ENCODE measurements at places on chromosomes 6 and 20. TPM values are rescaled to one million over a fixed set of nuclear protein-coding genes. Genes with fewer than 3 reads are reported as not detected.

The GPR31 gene
- not detected for total RNA-seq

GRCh38 chr6:12348530-12349511 lies 58.7 kb downstream of the EDN1 start:
- DNase-seq = peak; percentile 89
- peaks cover 17% of the 10 kb centered on the region for H3K36me3 ChIP-seq
- peak overlapping the region; percentile 70 for H3K27ac ChIP-seq
- peaks cover 4% of the 10 kb centered on the region for H3K27me3 ChIP-seq
- peaks cover 26% of the 10 kb centered on the region for H3K4me1 ChIP-seq

- peaks cover 12% of the 10 kb centered on the region for H3K27me3 ChIP-seq
- H3K36me3 ChIP-seq = peaks cover 10% of the 10 kb centered on the region
- no peak overlapping the region for H3K4me3 ChIP-seq
- no peak for DNase-seq
- H3K4me1 ChIP-seq = peaks cover 8% of the 10 kb centered on the region
Observed at GRCh38 chr6:30350524-30350923, 5.6 kb downstream of the RPP21 start.

The ZGPAT gene
- 21.8 TPM for total RNA-seq

The KCNK5 gene
- not detected for total RNA-seq

The SNAP91 gene
- not detected for total RNA-seq

DNA sequence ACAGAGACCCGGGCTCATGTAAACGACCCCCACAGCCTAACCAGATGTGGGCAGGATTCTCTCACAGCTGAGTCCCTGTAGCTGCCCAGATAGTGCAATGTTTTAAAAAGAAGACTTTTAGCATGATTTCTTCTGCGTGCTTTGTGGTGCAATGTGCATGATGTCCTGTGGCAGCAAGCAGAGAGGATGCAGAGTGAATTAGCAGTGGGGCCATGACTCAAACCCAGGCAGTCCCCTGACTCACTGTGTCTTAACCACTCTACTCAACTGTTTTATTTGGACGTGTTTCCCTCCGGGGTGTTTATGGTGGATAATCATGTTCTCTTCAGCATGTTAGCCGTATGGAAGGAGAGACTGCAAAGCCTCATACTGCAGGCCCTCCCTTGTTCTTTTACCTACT lies 247.9 kb downstream of the SLC24A3 start:
- H3K27me3 ChIP-seq = 0 out of 2 replicates have a peak, but pooled peaks cover 2% of the 10 kb centered on the region
- no peak overlapping the region for H3K27ac ChIP-seq

- DNase-seq = no peak
- no peaks in the 10 kb centered on the region for H3K36me3 ChIP-seq
- no peak overlapping the region for H3K4me3 ChIP-seq
- no peaks in the 10 kb centered on the region for H3K4me1 ChIP-seq
- H3K27ac ChIP-seq = no peak overlapping the region
- no peaks in the 10 kb centered on the region for H3K27me3 ChIP-seq
Observed at GRCh38 chr6:51842804-51843378, 244.5 kb downstream of the PKHD1 start.

The TMEM244 gene
- total RNA-seq = not detected

The PRSS16 gene
- not detected for total RNA-seq

The DEFB119 gene
- not detected for total RNA-seq

DNA sequence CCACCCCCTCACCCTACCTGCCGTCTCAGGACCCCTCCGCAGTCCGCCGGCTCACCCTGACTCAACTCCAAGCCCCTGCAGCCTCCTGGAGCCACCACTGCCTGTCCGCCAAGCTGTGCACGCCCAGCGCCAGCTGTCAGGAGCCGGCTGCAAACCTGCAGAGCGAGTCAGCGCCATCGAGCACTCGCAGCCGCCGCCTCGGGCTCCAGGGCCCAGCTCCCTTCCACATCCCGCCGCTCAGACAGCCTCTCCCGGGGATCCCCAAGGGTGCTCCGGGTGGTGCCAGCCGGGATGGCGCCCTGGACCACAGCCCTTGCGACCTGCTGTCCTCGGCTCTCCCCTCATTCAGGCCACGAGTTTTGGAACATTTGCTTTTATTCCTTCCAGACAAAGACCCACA lies 4.3 kb downstream of the TNNC2 start:
- peaks cover 43% of the 10 kb centered on the region for H3K4me1 ChIP-seq
- no peak overlapping the region for H3K27ac ChIP-seq
- peak; percentile 30 for DNase-seq
- no peaks in the 10 kb centered on the region for H3K36me3 ChIP-seq

The SLC4A11 gene
- 2.9 TPM for total RNA-seq

The ZNF391 gene
- total RNA-seq = 0.71 TPM

DNA sequence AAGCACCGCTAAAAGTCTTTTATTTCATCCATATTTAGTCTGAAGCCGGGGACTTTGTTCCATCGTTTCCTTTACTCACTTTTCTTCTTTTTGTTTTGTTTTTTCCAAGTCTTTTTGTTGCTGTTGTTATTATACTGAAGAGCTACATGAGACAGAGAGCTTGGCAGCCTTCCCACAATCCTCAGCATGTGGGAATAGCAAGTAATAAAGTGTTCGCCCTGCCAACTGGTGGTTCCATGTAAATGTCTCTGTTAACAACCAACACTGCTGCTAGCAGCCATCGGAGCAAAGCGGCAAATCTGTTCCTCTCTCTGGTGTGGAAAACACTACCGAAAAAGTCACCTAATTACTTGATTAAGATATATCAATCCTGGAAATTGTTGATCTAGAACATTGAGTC lies 437.8 kb upstream of the ID4 start:
- H3K36me3 ChIP-seq = no peaks in the 10 kb centered on the region
- H3K4me3 ChIP-seq = no peak overlapping the region
- DNase-seq = peak; percentile 31
- H3K4me1 ChIP-seq = no peaks in the 10 kb centered on the region
- no peak overlapping the region for H3K27ac ChIP-seq

The TGM3 gene
- total RNA-seq = not detected

- no peak for DNase-seq
- H3K27me3 ChIP-seq = no peaks in the 10 kb centered on the region
- peak overlapping the region; percentile 39 for H3K4me3 ChIP-seq
- peaks cover 58% of the 10 kb centered on the region for H3K4me1 ChIP-seq
- H3K27ac ChIP-seq = peak overlapping the region; percentile 20
Observed at GRCh38 chr20:20489054-20489453, 121.2 kb downstream of the INSM1 start.

- H3K4me3 ChIP-seq = no peak overlapping the region
- peaks cover 27% of the 10 kb centered on the region for H3K4me1 ChIP-seq
- H3K27me3 ChIP-seq = peaks cover 2% of the 10 kb centered on the region
- peaks cover 35% of the 10 kb centered on the region for H3K36me3 ChIP-seq
Observed at GRCh38 chr20:9374480-9374879, 139.9 kb upstream of the LAMP5 start.

The UBD gene
- total RNA-seq = not detected

The OR12D3 gene
- total RNA-seq = not detected

DNA sequence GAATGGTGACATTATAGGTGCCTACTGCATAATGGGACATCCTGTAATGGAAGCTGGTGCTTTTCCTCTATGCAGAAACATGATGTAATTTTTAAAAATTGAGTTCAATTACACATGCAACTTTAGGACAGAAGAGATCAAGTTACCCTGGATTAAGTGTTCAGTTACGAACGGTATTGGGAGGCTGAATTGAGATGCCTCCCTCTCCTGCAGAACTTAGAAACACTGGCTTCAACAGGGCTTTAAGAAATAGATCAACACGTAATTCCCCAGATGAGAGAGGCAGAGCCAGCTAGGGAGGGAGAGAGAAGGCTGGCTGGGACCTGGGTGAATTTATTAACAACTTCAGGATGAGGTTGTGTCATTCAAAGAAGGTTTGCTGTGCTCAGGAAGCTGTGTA lies 232.8 kb downstream of the CDH26 start:
- H3K4me3 ChIP-seq = no peak overlapping the region
- no peaks in the 10 kb centered on the region for H3K36me3 ChIP-seq
- 0 out of 2 replicates have a peak, but pooled peaks cover 5% of the 10 kb centered on the region for H3K4me1 ChIP-seq
- DNase-seq = no peak
- H3K27me3 ChIP-seq = peaks cover 3% of the 10 kb centered on the region

The DCDC2 gene
- total RNA-seq = not detected

DNA sequence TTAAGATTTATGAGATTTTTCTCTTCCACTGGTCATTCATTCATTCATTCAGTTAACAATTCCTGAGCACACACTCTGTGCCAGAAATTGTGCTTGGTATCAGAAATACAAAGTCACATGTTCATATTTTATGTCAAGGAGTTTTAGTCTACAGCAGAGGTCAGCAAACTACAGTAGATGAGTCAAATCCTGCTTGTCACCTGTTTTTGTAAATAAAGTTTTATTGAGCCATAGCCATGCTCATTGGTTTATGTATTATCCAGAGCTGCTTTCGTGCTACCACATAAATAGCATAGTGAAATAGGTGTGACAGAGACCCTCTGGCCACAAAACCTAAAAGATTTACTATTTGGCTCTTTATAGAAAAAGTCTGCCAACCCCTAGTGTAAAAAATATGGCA lies 46.8 kb downstream of the THEMIS start:
- H3K27me3 ChIP-seq = no peaks in the 10 kb centered on the region
- H3K4me1 ChIP-seq = peaks cover 61% of the 10 kb centered on the region
- DNase-seq = no peak

DNA sequence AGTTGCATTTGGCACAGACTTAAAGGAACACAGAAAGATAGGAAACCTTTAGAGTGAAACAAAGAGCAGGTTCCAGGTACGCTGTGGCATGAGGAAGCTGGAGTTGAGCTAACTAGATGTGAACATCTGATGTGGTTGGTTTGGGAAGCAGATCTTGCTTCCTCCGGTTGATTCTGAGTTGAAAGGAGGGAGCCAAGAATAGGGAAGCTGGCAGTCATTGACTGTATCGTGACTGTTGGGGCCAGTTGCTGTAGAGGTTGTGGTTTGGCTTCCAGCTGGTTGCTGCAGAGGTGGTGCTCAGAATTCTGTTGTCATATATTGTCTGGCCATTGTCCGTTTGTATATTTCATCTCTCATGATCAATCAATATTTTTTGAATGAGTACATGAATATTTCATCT lies 325.9 kb downstream of the PLCB1 start:
- no peak overlapping the region for H3K4me3 ChIP-seq
- peaks cover 2% of the 10 kb centered on the region for H3K27me3 ChIP-seq
- DNase-seq = no peak
- peaks cover 28% of the 10 kb centered on the region for H3K4me1 ChIP-seq
- no peaks in the 10 kb centered on the region for H3K36me3 ChIP-seq
- H3K27ac ChIP-seq = no peak overlapping the region
